ENCODE measurements at places on chromosomes 7 and 10.

DNA sequence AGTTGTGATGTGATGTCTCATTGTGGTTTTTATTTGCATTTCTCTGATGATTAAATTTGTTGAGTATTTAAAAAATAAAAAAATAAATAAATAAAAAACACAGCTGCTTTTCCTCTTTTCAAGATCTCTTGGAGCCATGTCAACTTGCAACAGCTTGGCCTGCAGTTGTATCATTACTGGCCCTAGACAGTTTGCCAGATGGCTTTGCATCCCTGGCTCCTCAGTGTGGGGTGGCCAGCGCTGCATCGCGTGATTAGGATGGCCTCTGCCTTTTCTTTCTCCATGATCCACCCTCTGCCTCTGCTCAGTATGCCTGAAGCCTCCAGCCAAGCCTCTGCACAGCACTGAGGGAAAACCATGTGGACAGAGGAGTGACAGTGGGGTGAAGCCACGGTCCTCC, 96.8 kb downstream of the PPP1R3C start:
- DNase-seq = no peak

- DNase-seq = peak; percentile 6
Measured at GRCh38 chr7:80312139-80312661, 177.6 kb downstream of the GNAI1 start.

DNA sequence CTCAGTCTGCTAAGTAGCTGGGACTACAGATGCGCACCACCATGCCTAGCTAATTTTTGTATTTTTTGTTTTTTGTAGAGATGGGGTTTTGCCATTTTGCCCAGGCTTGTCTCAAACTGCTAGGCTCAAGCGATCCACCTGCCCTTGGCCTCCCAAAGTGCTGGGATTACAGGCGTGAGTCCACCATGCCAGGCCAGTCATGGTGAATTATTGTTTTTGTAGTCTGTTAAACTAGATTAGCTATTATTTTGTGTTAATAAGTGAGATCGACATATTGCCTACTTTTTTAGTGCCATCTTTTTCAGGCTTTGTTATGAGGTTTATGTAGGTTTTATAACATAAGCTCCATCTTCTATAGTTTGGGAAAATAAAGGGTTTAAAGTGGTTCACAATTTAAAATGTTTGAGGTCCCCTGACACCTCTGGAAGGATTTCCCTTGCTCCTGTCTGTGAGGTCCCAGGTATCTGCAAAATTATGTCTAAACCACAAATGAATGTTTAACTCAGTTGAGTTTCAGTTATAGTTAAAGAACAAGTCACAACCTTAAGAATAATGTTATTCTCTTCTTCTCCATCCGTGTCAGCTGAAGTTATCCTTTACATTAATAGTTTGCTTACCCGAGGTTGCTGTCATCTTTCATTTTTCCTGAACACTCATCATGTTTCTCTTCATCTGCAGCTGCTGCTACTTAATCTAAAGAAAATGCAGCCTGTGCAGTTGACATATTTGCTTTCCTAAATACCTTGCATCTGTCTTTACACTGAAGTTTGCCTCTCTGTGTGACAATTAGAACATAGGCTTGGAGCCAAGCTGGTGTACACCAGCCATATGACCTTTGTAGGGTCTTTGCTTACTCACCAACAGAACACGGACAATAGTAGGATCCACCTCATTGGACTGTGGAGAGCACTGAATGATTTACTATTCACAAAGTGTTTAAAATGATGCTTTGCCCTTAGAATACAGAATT, 8.9 kb upstream of the VSTM4 start:
- no peak for DNase-seq

GRCh38 chr7:156177422-156178055, 365.3 kb upstream of the SHH start:
- DNase-seq = no peak

- DNase-seq = no peak
Measured at GRCh38 chr10:34764472-34764946, 50.6 kb downstream of the PARD3 start.

- DNase-seq = no peak
Measured at GRCh38 chr10:19922236-19922963, 106.2 kb downstream of the PLXDC2 start.

GRCh38 chr7:5661942-5662341, 119.5 kb downstream of the RNF216 start:
- no peak for DNase-seq

GRCh38 chr7:19775578-19775977, 2.2 kb upstream of the TMEM196 start:
- DNase-seq = no peak

- no peak for DNase-seq
Measured at GRCh38 chr10:20277820-20278219, 461.6 kb downstream of the PLXDC2 start.

DNA sequence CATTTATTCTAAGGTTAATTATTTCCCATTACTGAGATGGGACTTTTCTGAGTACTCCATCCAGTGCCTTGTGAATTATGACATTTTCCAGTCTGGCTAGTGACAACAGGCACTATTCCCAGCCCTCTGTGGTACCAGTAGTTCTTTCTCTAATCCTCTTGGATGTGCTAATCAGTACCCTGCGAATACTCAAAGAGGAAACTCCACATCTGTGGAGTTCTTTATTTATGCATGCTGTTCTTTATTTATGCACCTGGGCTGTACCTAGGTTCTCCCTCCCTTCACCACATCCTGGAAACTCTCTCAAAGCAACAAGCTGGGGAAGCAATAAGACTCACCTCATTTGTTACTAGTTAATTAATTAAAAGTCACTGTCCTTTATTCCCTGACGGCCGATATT, 83.5 kb downstream of the TSPAN12 start:
- no peak for DNase-seq

GRCh38 chr10:103192089-103192450, 1.0 kb downstream of the NT5C2 start:
- peak; percentile 21 for DNase-seq

GRCh38 chr10:47244560-47245500, 55.2 kb upstream of the GDF10 start:
- no peak for DNase-seq

DNA sequence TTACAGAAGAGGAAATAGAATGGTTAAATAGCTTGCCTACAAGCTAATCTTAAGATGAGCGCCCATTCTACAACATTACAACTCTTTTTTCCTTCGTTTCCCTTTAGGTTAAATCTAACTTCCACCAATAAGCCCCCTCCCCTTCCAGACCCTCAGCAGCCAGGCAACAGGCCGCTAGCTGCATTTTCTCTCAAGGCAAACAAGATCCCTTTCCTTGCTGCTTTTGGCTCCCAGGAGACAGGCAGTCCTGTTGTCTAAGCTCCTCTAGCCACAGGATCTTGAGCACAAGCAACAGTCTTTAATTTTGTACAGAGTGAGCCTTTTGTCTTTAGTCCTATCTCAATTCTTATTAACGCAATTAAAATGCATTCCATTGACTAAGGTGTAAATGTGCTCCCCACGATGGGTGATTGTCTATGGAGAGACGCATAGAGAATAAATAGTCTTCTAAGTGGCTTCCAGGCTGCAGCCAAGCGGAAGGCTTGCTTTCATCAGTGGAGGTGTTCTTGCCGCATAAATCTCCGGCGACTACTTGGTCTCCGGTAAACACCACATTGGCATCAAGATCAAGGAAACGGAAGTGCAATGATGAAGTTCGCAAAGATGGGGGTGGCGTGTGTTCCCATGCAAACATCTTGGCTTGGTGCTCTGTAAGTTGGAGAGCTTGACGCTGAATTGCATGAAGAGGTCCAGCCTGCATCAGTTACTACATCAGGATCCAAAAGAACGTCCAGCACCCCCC, 181.9 kb upstream of the LYZL2 start:
- DNase-seq = peak; percentile 5

- peak; percentile 69 for DNase-seq
Measured at GRCh38 chr10:22325272-22326144, 4.6 kb downstream of the BMI1 start.

- no peak for DNase-seq
Measured at GRCh38 chr10:22658745-22659410, 55.5 kb downstream of the PIP4K2A start.

- no peak for DNase-seq
Measured at GRCh38 chr7:96539471-96539870, 170.2 kb downstream of the SEM1 start.

GRCh38 chr10:79116801-79117723, 48.3 kb downstream of the ZMIZ1 start:
- no peak for DNase-seq

GRCh38 chr10:89369156-89370105, 8.4 kb upstream of the IFIT1B start:
- DNase-seq = no peak

GRCh38 chr7:98352621-98353020, 48.3 kb downstream of the BAIAP2L1 start:
- no peak for DNase-seq

GRCh38 chr10:109977382-109977806, 30.4 kb upstream of the ADD3 start:
- DNase-seq = no peak

DNA sequence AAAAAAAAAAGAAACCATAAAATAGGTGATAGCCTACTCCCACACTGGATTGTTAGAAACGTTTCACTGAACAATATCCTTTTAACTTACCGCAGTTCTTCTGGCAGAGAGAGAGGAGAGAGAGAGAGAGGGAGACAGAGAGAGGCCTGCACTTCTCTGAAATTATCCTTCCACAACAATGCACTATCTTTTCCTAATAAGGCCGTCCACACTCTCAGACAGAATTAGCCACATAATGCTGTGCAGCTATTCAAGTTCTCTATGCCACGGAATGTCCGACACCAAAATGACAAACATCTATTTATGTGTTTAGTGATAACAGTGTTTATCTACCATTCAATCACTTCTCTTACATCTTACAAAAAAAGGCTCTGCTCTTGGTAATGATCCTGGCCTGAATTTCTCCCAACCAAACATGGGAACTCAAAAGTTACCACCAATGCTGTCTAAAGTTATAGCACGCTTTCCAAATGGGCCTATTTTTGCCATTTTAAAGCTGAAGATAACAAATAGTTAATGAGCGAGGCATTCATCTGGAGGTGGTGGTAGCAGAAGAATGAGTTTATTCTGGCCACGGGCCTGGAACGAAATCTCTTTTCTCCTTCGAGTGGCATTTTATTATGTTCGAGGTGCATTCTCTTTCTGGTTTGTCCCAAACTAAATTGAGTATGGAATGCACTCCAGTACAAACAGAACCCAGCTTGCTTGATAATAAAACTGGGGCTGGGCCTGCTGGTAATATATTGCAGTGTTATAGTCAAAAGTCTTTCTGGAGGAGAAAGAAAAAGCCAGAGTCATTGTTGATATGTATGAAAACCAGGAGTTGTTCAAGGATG, 160.2 kb upstream of the SVIL start:
- DNase-seq = no peak

GRCh38 chr10:17460756-17461155, 6.4 kb upstream of the ST8SIA6 start:
- DNase-seq = no peak

- no peak for DNase-seq
Measured at GRCh38 chr7:97145068-97145467, 27.6 kb downstream of the SDHAF3 start.

- no peak for DNase-seq
Measured at GRCh38 chr10:68302503-68302823, 29.4 kb upstream of the HNRNPH3 start.

DNA sequence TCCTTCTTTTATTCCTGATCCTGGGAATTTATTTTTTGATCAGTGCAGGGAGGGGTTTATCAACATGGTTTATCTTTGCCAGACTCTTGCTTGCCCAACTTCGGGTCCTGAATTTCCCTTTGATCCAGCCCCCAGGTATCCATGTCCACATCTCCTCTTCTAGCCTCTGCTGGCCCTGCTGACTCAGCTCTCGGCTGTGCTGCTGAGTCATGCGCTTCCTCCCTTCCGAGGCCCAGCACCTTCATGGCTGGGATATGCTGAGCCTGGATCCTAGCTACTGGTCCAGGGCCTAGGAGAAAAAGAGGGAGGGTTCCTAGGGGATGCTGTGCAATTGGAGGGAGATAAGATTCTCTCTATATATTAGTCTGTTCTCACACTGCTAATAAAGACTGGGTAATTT, 380.7 kb upstream of the SHH start:
- DNase-seq = no peak

DNA sequence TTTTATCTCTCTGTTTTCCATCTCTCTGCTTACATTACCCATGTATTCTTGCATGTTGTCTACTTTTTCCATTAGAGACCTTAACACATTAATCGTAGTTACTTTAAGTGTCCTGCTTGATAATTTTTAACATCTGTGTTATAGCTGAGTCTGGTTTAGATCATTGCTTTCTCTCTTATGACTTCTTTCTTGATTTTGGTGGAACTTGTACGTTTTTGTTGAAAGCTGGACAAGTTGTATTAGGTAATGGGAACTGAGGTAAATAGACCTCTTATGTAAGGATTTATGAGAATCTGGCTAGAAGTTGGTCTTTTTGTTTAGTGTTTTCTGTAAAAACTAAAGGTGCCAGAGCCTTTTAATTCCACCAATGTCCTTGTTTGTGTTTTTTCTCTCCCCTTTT, 100.8 kb upstream of the LYZL2 start:
- DNase-seq = no peak

DNA sequence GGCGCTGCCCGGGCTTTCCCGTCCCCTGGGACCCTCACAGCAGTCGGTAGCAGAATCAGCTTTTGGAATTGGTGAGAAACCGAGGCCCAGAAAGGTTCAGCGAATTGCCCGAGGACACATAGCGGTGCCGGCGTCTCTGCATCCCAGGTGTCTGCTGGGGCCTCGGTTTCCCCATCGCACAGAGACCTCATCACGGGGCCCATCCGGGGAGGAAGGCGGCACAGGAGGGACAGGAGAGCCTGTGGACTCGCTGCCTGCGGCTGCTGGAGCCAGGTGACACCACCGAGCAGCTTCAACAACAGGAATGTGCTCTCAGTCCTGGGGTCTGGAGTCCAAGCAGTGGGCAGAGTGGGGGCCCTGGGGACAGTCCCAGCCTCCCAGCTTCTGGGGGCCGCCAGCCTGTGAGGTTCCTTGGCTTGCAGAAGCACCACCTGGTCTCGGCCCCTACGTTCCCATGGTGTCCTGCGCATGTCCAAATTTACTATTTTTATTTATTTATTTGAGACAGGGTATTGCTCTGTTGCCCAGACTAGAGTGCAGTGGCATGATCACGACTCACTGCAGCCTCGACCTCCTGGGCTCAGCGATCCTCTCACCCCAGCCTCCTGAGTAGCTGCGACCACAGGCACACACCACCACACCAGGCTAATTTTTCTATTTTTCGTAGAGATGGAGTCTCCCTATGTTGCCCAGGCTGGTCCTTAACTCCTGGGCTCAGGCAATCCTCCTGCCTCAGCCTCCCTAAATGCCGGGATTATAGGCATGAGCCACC, 539 bp upstream of the COX19 start:
- DNase-seq = no peak

- DNase-seq = no peak
Measured at GRCh38 chr7:4747746-4748145, 27.7 kb upstream of the AP5Z1 start.

- peak; percentile 22 for DNase-seq
Measured at GRCh38 chr7:74617180-74617744, 40.3 kb upstream of the GTF2I start.
